ENCODE measurements at places on chromosomes 5 and 9.

GRCh38 chr9:131837836-131838235 lies 98.0 kb upstream of the RAPGEF1 start:
- DNase-seq, result no peak

GRCh38 chr5:170466988-170467707 lies 36.7 kb upstream of the KCNIP1 start:
- no peak for DNase-seq

GRCh38 chr9:72600671-72601070 lies 79.3 kb downstream of the TMC1 start:
- DNase-seq, result no peak

DNA sequence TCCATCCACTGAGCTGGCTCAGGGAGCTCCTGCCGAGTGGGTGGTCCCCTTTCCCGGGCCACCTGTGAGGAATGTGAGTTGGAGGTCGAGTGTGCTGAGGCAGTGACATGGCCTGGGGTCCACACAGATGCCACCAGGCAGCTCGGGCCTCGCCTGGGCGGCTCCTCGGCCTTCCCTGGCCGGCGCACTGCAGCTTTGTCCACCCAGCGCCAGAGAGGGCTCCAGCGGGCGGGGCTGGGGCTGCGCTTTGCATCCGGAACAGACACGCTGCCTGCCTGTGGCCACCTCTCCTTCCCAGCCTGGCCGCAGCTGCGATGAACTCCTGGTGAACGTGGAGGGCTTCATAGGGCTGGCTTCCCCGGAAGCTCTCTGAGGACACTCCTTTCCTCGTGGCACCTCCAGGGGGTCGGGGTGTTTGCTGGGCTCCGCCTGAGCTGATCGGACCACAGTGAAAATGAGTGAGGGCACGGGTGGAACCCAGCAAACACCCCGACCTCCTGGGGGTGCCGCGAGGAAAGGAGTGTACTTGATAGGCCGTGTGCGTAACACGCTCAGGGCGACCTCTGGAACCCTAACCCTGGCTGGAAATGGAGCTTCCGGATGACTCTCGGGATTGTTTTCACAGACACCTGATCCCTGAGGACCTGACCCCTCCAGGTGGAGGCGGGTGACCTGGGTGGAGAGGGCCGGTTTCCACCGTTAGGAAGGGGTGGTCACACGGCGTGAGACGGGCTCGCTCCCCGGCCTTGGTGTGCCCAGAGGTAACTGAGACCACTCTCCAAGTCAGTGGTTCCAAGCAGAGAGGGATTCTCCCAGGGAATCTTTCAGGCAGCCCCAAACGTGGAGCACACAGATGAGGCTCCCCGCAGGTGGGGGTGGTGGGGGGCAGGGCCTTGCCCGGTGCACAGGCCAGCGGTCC lies 31.8 kb upstream of the RXRA start:
- DNase-seq, result peak; percentile 7

DNA sequence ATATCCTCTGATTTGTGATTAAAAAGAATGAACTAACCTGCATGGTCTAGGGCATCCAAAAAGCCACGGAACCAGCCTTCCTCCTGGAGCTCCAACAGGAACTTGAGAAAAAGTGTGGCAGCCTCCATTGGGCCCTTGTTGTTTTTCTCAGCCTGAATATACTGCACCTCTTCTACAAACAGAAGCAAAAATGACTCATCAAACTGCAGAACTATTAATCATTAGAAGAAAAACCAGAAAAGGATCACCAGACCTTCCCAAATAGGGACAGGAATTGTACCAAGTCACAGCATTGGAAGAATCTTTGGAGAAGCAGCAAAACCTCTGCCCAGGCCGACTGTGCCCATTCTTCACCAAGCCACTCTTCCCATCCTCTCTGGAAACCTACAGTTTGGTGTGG lies 25.2 kb downstream of the RIGI start:
- no peak for DNase-seq

DNA sequence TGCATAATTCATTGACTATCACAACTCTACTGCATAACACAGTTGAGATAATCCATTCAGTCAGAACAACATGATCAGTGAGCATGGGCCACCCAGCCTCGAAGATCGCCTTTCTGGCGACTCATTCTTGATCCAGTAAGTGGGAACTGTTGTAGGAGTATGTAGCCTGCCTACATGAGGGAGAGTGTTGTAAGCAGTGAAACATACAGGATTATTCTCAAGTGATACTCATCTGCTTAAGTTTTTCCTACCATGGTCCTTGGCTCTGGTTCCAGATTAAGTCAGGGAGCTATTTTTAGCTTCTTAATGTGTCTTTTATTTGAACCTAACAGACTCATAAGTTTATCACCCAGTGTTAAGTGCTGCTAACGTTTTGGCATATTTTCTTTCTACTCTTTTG lies 44.0 kb downstream of the TNPO1 start:
- no peak for DNase-seq

DNA sequence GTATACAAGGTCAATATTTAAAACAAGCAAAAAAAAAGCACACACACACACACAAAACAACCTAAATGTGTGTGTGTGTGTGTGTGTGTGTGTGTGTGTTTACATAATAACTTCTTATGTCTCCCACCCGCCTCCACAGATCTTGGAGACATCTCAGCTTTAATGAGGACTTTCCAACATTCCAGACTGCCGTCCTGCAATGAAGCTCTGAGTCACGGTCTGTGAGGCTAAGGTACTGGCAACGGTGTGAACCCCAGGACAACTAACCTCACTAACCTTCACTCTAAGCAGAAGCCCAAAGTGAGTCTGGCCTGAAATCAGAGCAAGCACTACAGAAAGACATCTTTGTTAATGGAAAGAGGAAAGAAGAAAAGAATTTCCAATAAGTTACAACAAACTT lies 22.3 kb downstream of the ZNF474 start:
- DNase-seq, result no peak

DNA sequence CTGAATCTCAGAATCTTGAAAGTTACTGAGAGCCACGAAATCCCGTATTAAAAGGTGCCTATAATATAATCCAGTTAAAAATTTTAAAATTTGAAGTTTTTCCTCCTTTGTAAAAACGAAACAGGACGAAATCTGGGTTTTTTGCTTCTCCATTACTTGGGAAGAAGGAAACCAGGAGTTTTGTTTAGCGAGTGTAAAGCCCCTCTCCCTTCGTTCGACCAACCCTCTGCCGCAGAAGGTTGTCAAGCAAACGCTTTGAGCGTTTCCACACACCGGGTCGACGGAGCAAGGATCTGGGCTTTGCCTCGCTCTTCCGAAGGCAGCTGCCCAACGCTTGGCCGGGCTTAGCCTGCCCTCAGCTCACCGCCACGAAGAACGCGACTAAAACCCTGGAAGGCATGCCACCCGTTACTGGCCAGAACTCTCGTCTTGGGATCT lies 1.6 kb upstream of the FOXE1 start:
- no peak for DNase-seq

- no peak for DNase-seq
Measured at GRCh38 chr5:117733051-117733450, 1158.4 kb upstream of the SEMA6A start.

DNA sequence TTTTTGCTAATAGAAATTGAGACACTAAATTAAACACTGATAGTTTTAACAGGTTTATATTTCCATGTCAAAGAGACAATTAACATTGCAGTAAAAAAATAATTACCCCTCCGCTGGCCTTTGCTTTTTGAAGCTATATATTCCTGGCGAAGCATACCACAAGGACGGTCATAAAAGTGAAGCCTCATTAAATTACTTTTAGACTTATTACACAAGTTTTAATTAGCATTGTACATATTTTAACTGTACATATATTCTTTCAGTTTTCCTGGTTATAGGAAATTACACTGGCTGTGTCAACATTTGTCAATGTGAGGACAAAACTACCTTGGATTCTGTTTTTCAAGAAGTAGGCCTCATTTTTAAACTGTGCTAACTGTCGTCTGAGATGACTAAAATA lies 1.2 kb downstream of the CDKN2A start:
- no peak for DNase-seq

GRCh38 chr5:148708854-148709253 lies 54.5 kb upstream of the HTR4 start:
- no peak for DNase-seq

DNA sequence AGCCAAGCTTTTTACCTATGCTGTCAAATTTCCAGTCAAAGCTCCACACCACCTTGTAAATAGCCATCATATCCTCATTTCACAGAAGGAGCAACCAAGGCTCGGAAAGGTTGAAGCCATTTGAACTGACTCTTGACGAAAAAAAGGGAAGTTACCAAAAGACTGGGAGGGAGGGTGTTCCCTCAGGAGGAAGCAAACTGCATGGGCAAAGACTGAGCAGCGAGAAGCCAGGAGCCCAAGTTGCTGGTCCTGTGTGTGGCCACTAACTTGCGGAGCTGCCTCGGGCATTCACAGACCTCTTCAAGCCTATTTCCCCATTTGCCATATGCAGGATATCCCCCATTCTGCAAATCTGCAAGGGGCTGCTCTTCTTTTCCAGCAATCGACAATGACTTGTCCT lies 37.4 kb downstream of the TTLL11 start:
- no peak for DNase-seq

DNA sequence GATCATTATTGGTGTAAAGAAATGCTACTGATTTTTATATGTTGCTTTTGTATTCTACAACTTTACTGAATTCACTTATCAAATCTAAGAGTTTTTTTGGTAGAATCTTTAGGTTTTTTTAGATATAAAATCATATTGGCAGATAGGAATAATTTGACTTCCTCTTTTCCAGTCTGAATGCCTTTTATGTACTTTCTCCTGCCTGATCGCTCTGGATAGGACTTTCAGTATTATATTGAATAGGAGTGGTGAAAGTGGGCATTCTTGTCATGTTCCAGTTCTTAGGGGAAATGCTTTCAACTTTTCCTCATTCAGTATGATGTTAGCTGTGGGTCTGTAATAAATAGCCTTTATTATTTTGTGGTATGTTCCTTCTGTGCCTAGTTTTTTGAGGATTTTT lies 8.3 kb downstream of the AHRR start:
- no peak for DNase-seq

GRCh38 chr5:123776761-123777160 lies 264.8 kb downstream of the CSNK1G3 start:
- DNase-seq, result no peak

- DNase-seq, result no peak
Measured at GRCh38 chr5:125117566-125117965, 371.1 kb upstream of the ZNF608 start.

- no peak for DNase-seq
Measured at GRCh38 chr9:71990466-71990865, 69.9 kb downstream of the C9orf57 start.

All from AG09319 (cell line).